Smooth muscle cell of the brain vasculature (primary cell): ENCODE measurements at places on chromosomes 13 and 19.

- DNase-seq, result no peak
Measured at GRCh38 chr13:94674609-94675348, 37.6 kb downstream of the SOX21 start.

DNA sequence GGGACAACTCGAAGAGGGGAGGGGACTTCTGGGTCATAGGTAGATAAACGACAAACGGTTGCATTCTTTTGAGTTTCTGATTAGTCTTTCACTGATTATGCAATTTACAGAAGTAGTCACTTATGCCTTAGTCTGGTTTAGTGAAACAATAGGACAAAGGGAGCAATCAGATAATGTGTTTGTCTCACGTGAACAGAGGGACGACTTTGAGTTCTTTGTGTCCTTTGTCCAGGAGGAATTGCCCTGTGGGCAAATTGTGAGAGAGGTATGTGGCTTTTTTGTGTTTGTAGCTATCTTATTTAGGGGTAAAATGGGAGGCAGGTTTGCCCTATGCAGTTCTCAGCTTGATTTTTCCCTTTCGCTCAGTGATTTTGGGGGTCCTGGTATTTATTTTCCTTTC lies 362.9 kb upstream of the PCDH20 start:
- no peak for DNase-seq

- no peak for DNase-seq
Measured at GRCh38 chr13:74221752-74222151, 87.5 kb upstream of the KLF12 start.

GRCh38 chr19:19531951-19532805 lies 3.5 kb downstream of the YJEFN3 start:
- DNase-seq, result peak; percentile 28

GRCh38 chr19:29389495-29389894 lies 136.3 kb upstream of the VSTM2B start:
- no peak for DNase-seq

- no peak for DNase-seq
Measured at GRCh38 chr19:51330366-51330765, 11.6 kb downstream of the VSIG10L start.

GRCh38 chr13:112513761-112514160 lies 74.2 kb downstream of the TUBGCP3 start:
- DNase-seq, result no peak

GRCh38 chr19:51325161-51325976 lies 13.9 kb downstream of the IGLON5 start:
- no peak for DNase-seq
